ENCODE measurements at places on chromosomes 13 and 19.

- no peak for DNase-seq
Observed at GRCh38 chr13:37277007-37277406, 171.5 kb upstream of the CSNK1A1L start.

DNA sequence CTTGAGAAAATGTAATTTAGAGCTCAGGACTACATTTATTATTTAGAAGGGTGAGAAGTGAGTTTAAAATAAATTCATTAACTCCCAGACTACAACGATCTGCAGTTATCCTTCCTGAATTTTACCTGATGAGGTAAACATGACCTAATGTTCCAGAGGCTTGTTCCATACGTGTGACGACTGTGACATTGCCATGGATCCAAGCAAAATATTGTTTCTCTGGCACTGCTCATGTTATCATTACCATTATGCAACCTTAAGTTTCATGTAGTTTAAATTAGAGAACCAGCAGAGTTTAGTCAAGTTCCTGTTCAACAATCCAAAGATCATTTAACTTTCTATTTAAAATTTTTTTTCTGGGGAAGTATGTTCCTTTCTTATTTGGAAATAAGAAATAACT lies 279.6 kb downstream of the KLF5 start:
- no peak for DNase-seq

DNA sequence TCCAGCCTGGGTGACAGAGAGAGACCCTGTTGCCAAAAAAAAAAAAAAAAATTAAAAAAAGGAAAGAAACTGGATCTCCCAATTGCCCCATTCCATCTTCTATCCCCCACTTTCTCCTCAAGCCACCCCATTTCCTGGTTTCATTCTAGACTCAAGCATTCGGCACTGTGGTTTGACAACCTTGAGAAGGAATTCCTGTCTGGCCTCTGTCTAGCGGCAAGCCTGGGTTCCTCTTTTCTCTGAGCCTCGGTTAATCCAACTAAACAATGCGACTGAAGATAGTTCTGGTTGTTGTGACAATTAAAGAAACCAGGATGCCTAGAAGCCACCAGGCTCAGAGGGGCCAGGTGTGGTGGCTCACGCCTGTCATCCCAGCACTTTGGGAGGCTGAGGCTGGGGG lies 3.3 kb upstream of the C3 start:
- DNase-seq, result no peak

GRCh38 chr19:42067315-42067888 lies 2.6 kb downstream of the GRIK5 start:
- DNase-seq, result no peak

GRCh38 chr19:39845584-39845932 lies 621 bp downstream of the FBL start:
- no peak for DNase-seq

DNA sequence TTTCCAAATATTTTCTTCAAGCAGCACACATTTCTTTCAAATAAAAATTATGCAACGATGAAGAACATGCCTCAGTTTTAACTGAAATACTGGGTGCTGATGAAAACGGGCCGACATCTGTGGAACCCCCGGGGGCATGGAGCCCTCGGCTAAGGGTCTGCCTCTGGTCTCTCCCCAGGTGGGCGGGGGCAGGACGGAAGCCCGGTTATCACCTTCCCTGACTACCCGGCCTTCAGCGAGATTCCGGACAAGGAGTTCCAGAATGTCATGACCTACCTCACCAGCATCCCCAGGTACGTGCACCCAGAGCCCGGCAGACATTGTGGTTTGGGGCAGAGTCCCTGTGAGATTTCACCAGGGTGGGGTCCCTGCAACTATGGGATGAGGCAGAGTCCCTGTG lies 55.5 kb downstream of the MCF2L start:
- no peak for DNase-seq

GRCh38 chr19:34273121-34273520 lies 18.8 kb downstream of the GARRE1 start:
- no peak for DNase-seq

DNA sequence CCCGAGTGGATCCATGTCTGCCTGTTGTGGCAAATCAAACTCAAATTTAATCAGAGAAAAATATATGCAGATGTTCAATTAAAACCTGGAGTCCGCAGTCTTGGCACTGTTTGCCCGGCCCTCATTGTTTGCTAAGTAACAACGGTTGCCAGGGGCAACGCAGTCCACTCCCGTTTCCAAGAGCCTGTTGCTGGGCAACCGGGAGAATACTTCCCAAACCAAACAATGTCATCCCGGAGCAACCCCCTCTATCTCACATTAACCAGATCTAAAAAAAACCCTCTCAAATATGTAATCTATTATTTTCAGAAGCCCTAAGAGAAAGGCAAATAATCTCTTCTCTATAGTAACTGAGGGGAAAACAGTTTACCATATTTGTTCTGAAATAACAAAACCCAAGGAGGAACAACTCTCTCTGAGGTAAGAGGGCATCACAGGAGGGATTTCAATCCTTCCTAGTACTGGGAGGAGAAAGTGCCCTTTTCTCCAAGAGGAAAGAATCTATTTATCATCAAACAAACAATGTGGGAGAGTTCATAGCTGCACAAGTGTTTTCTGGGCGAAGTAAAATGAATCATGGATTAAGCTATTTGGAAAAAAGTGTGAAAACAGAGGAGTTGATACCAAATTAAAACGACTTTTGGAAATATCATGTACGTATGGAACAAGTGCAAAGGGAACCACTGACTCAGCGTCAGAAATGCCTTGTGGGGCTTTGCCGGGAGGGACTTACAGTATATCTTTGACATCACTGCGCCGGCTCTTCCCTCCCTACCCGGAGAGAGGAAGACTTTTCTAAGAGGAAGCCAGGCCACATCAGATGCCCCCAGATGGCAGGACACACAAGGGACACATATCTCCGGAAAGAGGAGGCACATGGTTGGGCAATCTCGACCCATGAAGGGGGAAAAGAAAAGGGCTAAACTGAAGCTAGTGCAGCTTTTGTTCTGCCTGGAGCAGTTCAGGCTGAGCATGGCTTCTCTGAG lies 43.3 kb downstream of the RFX2 start:
- DNase-seq, result no peak

- DNase-seq, result no peak
Observed at GRCh38 chr13:106701771-106702341, 133.9 kb upstream of the ARGLU1 start.

Measured in activated naive CD4-positive, alpha-beta T cell treated with anti-CD3 and anti-CD28 coated beads, Interleukin-2, amount 50 U/mL, for 16 hours (primary cell).